ENCODE measurements at places on chromosomes 2 and 18.

DNA sequence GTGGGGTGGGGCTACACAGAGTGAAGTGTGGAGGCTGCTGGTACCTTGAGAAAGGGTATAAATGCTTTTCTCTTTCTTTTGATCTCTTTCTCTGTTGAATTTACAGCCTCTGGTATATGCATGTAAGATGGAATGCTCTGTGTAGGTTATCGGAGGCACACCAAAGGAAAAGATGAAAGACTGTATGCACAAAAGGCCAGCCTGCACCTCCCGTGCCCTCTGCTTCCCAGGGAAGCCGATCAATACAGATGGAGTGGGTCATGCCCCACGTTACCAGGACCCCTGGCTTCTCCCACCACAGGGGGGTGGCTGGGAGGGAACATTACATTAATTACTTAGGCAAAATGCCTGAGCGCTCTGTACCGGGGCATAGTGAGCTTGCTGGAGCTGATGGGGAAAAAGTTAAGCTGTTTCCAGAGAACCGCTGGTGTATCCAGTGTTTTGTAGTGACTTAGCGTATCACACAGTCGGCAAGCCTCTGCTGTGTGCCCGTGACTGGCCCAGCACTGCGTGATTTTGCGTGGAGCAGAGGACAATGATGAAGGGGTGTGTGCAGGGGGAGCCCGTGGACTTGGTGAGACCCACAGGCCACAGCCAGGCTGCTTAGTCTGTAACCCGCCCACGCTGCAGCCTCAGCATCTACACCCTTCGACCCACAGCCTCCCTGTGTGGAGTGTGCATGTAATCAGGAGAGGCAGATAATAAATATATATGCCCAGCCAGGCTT, 8.0 kb downstream of the ALLC start:
- DNase-seq = no peak

- DNase-seq = no peak
Observed at GRCh38 chr2:214215107-214215506, 195.7 kb upstream of the VWC2L start.

- DNase-seq = no peak
Observed at GRCh38 chr18:78766651-78767533, 212.7 kb upstream of the SALL3 start.

- no peak for DNase-seq
Observed at GRCh38 chr2:112185131-112185530, 46.9 kb downstream of the FBLN7 start.

DNA sequence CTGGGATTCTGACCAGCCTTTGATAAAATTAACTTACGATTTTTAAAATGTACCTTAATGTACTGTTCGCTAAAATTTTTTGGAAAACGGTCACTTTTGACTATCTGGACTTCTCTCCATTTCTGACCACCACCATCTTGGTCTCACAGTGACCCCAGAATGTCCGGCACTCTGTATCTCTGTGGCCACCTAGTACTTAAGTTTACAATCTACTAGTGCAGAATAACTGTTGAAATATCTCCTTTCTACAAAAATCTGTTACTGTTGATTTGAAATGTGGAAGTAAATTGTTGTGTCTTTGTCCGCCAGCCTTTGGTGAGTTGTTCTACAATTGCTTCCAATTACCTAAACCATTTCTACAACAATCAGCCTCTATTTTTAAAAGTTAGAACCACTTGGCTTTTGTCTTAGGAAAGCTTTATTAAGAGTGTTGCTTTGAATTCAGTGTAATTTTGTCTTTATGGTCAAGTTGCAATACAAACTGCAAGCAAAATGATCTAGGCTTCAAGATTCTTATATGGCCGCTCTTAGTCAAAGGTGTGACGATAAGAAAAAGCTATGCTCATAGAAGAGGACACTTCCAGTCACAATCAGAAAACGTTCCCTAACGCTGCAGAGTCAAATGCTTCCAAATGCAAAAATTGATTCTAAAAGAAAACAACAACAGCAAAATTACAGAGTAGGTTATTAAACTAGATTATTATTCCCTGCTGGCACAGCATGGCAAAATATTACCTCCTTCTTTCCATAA, 283.3 kb downstream of the STK39 start:
- DNase-seq = no peak

- no peak for DNase-seq
Observed at GRCh38 chr2:15769676-15770547, 170.4 kb upstream of the MYCN start.

- peak; percentile 91 for DNase-seq
Observed at GRCh38 chr2:219308142-219309101, 779 bp downstream of the PTPRN start.

GRCh38 chr2:174882416-174882815, 118.1 kb upstream of the CHRNA1 start:
- DNase-seq = no peak

- no peak for DNase-seq
Observed at GRCh38 chr18:13730481-13730880, 4.0 kb downstream of the RNMT start.

GRCh38 chr2:203282101-203282500, 43.3 kb downstream of the CYP20A1 start:
- no peak for DNase-seq
